ENCODE measurements at places on chromosomes 6 and 20.

DNA sequence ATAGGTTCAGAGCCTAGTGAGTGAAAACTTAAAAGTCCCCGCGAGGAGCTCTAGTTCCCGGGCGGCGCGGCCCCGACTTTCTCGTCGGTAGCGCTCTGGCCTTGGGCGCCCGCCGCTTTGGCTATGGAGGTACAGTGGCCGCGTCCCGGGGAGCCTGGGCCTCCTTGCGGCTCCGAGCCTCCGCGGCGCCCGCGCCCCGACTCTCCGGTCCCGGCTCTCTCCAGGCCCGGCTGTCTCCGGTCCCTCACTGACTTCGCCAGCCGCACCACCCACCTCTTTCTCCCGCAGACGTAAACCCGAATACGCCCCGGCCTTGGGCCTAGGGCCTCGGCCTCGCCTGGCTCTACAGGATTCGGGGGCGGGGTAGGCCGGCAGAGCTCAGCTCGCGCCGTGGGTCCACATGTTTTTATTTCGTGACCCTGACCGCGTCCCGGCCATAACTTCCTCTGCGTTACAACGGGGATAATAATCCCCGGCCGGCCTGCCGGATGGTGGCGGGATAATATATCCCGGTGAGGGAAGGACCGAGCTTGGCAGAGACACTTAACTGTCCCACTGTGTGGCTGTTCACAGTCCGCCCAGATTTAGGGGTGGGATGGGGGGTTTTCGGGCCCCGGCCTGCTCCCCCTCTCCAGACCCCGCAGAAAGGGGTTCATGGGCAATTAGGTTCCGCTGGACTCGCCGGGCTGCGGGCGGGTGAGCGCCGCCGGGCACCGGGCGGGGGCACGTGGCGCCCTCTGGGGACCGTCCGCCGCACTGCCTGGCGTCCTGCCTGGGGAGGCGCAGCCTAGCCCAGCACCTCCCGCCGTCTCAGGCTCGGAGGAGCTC lies 10.0 kb upstream of the TBX18 start:
- DNase-seq = no peak

DNA sequence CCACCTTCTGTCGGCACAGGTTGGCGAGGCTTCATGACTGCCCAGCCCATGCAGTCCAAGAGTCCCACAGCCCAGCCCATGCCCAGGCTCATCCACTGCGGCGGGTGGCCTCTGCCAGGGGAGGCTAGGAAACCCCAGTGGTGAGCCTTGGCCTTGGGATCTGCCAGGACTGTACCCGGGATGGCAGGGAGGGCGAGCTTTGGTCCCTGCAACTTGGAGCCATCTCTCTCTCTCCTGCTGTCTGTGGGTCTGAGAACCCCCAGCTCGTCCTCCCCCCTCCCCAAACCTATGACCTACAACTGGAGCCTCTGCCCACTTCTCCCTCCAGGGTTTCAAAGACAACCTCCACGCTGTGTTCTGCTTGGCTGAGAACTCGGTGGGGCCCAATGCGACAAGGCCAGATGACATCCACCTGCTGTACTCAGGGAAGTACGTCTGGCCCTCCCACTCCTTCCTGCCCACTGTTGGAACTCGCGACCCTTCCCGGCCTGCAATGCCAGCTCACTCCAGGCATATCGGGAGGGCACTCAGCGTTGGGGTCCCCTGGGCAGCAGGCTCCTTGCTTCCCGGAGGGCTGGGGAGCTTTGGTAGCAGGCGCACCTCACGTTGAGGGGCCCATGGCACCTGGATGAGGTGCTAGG lies 19.7 kb downstream of the NPEPL1 start:
- no peak for DNase-seq

DNA sequence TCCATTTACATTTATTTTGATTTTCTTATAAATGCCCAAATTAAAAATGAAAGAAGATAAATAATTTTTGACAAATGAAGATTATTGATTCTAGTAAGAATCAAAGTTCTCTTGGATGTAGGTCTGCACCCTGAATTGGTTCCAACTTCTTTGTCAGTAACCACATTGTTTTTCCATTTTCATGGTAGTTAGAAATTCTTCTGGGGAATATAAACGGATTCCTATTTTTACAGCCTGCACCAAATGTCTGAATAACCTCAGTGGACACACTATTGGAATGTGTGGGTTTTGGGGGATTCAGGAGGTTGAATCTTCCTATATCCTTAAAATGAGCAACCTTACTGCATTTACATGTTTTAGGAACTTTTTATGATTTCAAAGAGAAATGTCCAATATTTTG lies 1085.3 kb upstream of the MAP3K7 start:
- no peak for DNase-seq

GRCh38 chr6:91240878-91241603 lies 654.2 kb upstream of the MAP3K7 start:
- no peak for DNase-seq

GRCh38 chr6:152846825-152847224 lies 96.2 kb downstream of the VIP start:
- no peak for DNase-seq

DNA sequence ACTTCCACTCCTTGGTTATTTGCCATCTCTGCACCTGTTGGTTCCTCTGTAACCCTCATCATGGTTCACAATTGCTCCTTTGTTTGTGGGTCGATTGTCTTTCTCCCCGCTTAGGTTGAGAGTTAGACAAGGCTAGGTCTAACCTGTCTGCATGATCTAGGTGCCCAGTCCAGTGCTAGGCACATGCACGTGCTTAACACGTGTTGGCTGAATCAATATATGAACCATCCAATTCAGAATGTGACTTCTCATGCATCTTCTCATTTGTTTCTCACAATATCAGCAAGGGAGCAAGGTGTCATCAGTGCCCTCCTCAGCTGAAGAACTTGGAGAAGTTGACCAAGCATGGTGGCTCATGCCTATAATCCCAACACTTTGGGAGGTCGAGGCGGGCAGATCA lies 36.9 kb upstream of the CTNNBL1 start:
- no peak for DNase-seq

GRCh38 chr6:14513496-14514393 lies 396.2 kb downstream of the CD83 start:
- DNase-seq = no peak

DNA sequence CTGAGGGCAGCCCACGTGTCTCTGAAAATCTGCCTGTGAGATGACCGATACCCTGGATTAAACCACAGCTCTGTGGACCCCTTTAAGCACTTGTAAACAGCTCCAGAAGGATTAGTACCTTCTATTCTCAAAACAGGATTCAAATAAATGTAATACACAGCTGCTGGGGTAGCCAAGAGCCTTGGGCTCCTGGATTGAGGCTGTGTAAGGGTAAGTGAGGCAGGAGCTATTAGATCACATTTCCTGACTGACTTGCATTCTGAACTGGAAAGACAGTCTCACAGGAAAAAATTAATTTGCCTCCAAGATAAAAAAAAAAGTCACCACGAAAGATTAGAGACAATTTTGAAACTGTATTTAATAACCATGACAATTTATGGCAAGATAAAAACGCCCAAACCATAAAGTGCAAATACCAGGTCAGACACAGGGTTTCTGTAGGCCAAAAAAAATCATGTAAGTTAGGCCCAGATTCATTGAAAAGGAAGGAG lies 78.0 kb downstream of the TRMT11 start:
- DNase-seq = no peak

DNA sequence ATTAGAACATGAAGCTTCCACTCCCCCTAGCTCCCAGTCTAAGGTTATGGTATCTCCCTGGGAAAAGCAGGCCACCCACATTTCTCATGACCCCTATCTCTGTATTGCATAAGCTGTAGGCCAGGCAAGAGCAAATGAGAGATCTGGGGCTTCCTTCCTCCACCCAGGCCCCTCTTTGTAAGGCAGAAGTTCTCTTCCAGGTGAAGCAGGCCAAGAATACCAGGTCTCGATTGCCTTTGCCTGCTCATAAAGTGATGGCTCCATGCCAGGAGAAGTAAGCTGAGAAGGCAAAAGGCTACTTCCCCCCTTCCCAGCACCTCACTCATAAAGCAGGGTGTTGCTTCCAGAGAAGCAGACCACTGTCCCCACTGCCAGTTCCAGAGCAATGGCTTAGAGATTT lies 144.1 kb upstream of the KCNK16 start:
- no peak for DNase-seq

DNA sequence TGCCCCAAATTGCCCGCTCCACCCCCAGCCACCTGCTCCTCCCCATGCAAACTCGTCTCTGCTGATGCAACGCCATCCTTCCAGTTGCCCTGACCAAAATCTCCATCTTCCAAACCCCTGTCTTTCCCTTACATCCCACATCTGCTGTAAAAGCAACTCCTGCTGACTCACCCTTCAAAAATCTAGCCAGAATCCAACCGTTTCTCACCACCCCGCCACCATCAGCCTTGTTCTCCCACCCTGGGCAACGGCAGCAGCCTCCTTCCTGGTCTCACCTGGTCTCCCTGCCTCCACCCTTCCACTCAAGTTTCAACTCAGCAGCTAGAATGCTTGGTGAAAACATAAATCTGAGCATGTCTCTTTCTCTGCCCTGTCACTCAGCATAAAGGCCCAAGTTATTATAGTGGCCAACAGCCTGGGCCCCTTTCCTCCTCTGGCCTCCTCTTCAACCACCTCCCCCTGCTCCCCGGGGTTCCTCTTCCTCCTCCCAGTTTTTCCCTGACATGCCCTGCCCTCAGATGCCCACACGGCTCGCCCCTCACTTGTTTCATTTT lies 7.2 kb upstream of the SYNJ2 start:
- DNase-seq = no peak

- DNase-seq = no peak
Measured at GRCh38 chr20:49795135-49795424, 17.5 kb upstream of the SLC9A8 start.

DNA sequence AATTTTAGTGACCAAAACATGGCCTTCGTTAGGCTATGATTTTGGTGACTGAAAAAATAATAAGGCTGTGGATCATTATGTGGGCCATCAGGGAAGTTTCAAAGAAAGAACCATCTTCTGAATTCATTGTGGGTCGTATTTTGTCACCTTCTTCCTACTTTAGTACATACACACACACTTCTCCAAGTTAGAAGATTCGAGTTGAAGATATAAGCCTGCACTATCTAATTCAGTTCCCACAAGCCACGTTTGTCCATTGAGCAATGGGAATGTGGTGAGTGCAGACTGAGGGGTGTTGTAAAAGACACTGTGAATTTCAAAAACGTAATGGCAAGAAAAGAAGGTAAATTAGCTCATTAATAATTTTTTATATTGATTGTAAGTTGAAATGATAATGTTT lies 766.0 kb downstream of the KIF16B start:
- no peak for DNase-seq

DNA sequence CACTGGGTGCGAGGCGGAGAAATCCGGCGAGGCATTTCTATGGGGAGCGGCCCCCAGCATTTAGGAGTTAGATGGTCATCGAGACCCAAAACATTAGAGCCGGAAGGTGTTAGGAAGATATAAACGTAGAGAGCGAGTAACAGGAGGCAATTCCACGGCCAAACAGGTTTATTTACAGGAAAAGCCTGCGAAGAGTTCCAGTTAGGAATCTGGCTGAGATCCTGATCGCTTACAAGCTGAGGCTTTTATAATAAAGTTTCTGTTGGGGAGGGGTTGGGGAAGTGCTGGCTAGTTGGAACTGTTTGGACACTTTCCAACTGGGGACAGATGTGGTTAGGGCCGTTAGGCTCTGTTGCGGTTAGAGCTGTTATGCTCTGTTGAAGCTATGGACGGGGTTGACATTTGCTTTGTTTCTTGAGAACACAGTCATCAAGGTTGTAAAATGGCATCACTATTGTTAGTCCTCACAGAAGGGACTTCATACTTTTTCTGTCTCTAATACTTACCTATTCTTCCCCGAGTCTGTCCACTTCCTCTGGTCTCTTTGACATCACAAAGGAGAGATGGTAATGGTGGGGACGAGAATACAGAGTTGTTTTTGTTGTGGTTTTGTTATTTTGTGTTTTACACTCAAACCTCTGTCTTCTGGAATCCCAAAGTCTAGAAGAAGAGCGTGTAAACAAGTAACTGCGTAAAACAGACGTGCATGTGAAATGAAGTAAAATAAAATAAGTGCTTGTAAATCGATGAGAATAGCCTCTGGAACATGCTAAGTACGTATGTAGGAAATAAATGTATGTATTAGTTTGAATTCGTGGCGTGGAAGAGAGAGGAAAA lies 554 bp upstream of the ZSCAN31 start:
- no peak for DNase-seq

- no peak for DNase-seq
Measured at GRCh38 chr20:61743606-61744005, 322.1 kb downstream of the TAF4 start.

GRCh38 chr6:30963641-30964040 lies 19.9 kb upstream of the MUC21 start:
- no peak for DNase-seq

GRCh38 chr20:20823476-20823881 lies 111.0 kb upstream of the RALGAPA2 start:
- no peak for DNase-seq

DNA sequence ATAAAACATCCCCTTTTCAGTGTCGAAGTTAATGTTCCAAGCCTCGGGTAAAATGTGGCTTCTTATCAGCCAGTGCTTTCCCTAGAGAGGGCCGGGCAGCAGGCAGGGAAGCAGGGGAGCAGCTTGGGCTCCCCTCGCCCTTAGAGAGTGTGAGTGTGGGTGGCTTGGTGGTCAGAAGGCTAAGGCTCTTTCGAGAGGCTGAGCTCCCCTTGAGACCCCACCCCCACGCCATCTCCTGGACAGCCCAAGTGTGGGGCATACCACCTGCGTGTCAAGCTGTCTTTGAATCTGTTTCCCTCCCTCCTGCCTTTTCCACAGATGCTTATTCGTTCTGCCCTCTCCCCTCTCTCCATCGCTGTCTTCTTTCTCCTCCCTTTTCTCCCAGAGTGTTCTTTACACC lies 95.1 kb upstream of the FOXP4 start:
- no peak for DNase-seq

DNA sequence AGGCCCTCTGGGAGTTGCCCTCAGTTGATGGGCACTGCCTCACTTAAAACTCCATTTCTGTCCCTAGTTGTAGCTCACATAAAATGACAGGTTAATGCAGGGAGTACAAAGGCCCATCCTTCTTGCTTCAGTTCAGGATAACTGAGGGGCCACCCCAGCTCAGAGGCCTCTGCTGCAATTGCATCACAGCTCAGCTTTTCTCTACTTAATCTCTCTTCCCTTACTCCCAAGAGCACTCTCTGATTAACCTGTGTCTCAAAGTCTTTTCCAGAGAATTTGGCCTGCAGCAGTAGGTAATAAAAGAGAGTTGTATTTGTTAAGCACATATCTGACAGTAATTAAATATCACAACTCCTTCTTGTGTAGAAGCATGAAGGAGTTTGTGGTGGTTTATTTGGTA lies 40.9 kb upstream of the FLRT3 start:
- DNase-seq = no peak

- DNase-seq = no peak
Measured at GRCh38 chr20:19834287-19834686, 76.2 kb downstream of the RIN2 start.

DNA sequence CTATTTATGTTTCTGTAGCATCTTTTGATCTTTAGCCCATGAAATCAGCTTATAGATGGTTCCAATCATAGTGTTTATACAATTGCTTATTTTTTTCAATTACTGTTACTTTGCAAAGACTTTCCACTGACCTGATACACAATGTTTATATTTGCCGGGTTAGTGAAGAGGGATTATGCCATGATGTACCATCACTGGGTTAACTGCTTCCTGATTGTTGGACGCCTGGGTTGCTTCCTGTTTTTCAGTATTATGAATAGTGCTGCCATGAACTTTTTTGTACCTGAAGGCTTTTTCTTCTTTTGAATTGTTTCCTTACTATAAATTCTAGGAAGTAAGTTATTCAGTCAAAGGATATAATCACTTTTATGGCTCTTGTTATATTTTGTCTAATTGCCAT lies 6.9 kb downstream of the MANBAL start:
- DNase-seq = no peak
